ENCODE measurements at places on chromosomes 16 and 17.
A peak's percentile ranks its signal among the peaks of the same experiment; 100 is the strongest.

- no peak for DNase-seq
These were observed 106.7 kb downstream of the TTC19 start for GRCh38 chr17:16106161-16106891.

- no peak for DNase-seq
These were observed 59.7 kb downstream of the WWP2 start for GRCh38 chr16:69821844-69822173.

- DNase-seq: no peak
These were observed 8.5 kb downstream of the ITGAE start for GRCh38 chr17:3792481-3792880.

GRCh38 chr17:28379814-28380801 lies 8.6 kb downstream of the SARM1 start:
- peak; percentile 88 for DNase-seq

DNA sequence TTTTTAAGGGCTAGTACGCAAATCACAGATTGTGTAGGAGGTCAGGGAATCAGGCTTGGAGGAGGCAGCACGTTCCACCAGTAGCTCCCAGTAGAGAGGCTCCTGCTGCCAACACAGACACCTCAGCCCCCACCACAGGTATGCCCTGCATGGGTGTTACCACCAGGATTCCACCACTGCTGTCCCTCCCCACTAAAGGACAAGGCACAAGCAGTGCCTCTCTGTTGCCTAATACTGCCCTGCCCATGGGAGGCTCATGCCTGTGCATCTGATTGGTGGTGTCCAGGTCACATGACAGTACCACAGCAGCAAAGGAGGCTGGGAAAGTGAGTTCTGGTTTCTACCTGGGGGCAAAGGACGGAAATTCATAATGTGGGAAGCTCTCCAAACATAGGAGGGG lies 33.6 kb upstream of the CACNG4 start:
- peak; percentile 28 for DNase-seq
